ENCODE measurements at places on chromosomes 12 and 14. TPM values are rescaled to one million over a fixed set of nuclear protein-coding genes. Genes with fewer than 3 reads are reported as not detected.

The CPM gene
- total RNA-seq = 2.9 TPM

The SIX1 gene
- 0.06 TPM for total RNA-seq

The ASIC1 gene
- 0.13 TPM for total RNA-seq

The EID3 gene
- 17.6 TPM for total RNA-seq

The LLPH gene
- 2.4 TPM for total RNA-seq

The PPFIA2 gene
- not detected for total RNA-seq

The HCAR1 gene
- total RNA-seq = under 0.01 TPM

The TPH2 gene
- not detected for total RNA-seq

The NPFF gene
- total RNA-seq = not detected

The STYK1 gene
- 6.0 TPM for total RNA-seq

The HOXC10 gene
- total RNA-seq = not detected

The NYNRIN gene
- 13.8 TPM for total RNA-seq

The DDN gene
- total RNA-seq = under 0.01 TPM

The LYZ gene
- total RNA-seq = not detected

The MYH6 gene
- not detected for total RNA-seq

The CLEC12A gene
- not detected for total RNA-seq

The TDRD9 gene
- 0.06 TPM for total RNA-seq

The SSPN gene
- total RNA-seq = under 0.01 TPM

The ACVRL1 gene
- total RNA-seq = 413 TPM

The TAS2R7 gene
- total RNA-seq = not detected

The GPR84 gene
- total RNA-seq = 0.16 TPM

The ANO4 gene
- total RNA-seq = 0.16 TPM

The SIRT4 gene
- 1.1 TPM for total RNA-seq

The RNF212B gene
- total RNA-seq = not detected

The NGB gene
- total RNA-seq = not detected

The ST8SIA1 gene
- total RNA-seq = 0.06 TPM

The RNASE1 gene
- total RNA-seq = 99.4 TPM

The PROX2 gene
- not detected for total RNA-seq

The RAB3IP gene
- 18.8 TPM for total RNA-seq

The MYF6 gene
- total RNA-seq = not detected

The SERPINA5 gene
- not detected for total RNA-seq

The AQP5 gene
- under 0.01 TPM for total RNA-seq

The PTGR2 gene
- 1.1 TPM for total RNA-seq

The TAS2R10 gene
- 0.76 TPM for total RNA-seq

The C14orf180 gene
- total RNA-seq = not detected

The ALDH1L2 gene
- total RNA-seq = 0.65 TPM

The STAC3 gene
- total RNA-seq = not detected

The PRR4 gene
- total RNA-seq = 1.0 TPM

The LALBA gene
- not detected for total RNA-seq

The EFCAB11 gene
- 2.6 TPM for total RNA-seq

The DDX24 gene
- total RNA-seq = 129 TPM

The ERP27 gene
- 0.06 TPM for total RNA-seq

The LRP1 gene
- 3.2 TPM for total RNA-seq

The SLC5A8 gene
- total RNA-seq = not detected

The SLC17A8 gene
- not detected for total RNA-seq

The CLEC4E gene
- not detected for total RNA-seq

The KRT78 gene
- not detected for total RNA-seq

The PLEKHD1 gene
- 0.06 TPM for total RNA-seq

The CPNE6 gene
- not detected for total RNA-seq

The DBX2 gene
- total RNA-seq = not detected

The EFS gene
- total RNA-seq = not detected

The RFLNA gene
- total RNA-seq = 0.13 TPM

The TC2N gene
- 0.16 TPM for total RNA-seq

The DAAM1 gene
- total RNA-seq = 36.7 TPM

The ITGB7 gene
- 0.49 TPM for total RNA-seq
